Testis (tissue), 5 donors: ENCODE measurements at places on chromosomes 6 and 20.

DNA sequence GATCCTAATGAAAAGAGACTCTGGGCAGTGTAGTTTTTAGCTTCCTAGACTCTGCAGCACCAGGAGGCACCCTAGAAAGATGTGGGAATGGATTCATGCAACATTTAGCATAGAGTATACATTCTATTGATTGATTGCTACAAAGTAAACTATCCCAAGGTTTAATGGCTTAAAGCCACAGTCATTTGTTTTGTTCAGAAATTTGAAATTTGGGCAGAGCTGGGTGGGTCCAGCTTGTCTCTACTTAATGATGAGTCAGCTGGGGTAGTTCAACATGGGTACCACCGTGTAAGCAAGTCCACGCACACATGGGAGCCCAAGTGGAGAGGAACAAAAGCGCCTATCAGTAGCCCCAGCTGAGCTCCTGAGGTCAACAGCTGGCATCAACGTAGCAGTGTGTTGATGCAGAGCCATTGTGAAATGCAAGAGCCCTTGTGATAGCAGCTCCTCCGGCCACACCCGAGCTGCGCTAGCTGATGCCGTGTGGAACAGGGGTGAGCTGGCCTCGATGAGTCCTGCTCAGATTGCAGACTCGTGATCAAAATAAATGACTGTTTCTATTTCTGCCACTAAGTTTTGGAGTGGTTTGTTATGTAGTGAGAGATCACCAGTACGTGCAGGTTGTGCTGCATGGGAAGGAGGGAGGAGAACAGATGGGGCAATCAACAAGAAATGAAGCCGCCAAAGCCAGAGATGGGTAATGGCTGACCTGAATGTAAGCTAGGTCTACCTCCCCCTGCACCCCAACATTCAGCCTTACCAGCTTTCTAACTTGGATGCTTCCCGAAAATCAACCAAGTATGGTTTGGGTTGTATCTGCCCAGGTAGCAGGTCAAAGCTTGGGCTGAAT lies 45.7 kb upstream of the TRAF3IP2 start:
- DNase-seq = no peak

DNA sequence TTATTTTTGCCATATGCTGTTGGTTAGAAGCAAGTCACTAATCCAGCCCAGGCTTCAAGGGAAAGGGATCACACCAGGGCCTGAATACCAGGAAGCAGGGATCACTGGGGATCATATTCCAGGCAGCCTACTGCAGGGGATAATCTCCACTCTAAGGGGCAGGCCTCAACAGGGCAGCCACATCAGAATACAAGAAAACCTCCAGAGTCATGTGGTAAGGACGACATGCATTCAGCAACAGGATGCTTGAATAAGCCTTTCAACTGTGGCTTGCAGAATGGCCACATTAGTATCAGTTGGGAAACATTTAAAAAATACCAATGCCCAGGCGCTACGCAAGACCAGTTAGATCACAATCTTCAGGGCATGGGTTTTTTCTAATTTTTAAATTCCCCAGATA lies 109.1 kb downstream of the LY86 start:
- no peak for DNase-seq

- DNase-seq = no peak
Observed at GRCh38 chr20:57612436-57612835, 7.8 kb downstream of the ZBP1 start.

- no peak for DNase-seq
Observed at GRCh38 chr6:3376893-3377535, 79.8 kb downstream of the SLC22A23 start.

DNA sequence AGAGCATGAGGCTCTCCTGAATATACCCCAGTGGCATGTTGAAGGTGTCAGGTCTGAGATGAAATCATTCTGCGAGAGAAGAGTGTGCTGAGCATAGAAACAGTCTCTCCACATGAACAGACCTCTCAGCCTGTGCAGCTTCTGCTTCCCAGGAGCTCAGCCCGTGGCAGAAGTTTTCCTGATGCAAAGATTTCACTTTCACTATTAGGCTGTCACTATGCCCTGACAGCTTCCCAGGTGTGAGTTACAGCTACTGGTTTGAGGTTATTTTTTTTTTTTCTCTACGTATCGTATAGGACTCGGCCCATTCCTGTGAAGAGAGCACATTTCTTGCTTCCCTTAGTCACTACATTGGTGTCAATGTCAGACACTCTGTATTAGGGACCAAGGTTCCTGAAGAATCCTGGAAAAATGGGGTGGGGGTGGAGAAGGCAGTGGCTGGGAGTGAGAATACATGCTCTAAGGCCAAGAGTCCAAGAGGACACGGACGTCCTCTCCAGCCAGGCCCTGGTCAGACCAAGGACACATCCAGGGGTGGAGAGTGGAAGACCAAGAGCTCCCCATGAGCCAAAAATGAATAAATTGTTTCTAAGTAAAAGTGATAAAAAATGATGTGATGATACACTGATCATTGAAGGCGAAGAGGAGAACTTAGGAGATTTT lies 121.2 kb upstream of the AKAP12 start:
- DNase-seq = no peak

- DNase-seq = no peak
Observed at GRCh38 chr20:48667481-48667880, 160.3 kb downstream of the PREX1 start.

DNA sequence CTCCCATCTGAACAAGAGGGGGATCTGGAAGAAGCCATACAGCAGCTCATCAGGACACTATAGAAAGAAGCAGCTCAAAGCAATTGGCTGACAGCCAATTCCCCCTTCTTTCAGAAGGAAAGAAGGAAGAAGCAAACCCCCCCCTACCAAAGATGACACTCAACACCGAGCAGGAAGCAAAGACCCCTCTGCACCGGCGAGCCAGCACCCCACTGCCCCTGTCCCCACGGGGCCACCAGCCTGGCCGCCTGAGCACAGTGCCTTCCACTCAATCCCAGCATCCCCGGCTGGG lies 1.2 kb downstream of the REM1 start:
- no peak for DNase-seq

- no peak for DNase-seq
Observed at GRCh38 chr6:44701637-44702101, 314.2 kb downstream of the CDC5L start.

GRCh38 chr6:139990856-139991465 lies 616.5 kb upstream of the CITED2 start:
- DNase-seq = no peak

GRCh38 chr20:49278818-49279676 lies 1.2 kb upstream of the ZNFX1 start:
- DNase-seq = peak; percentile 21

- no peak for DNase-seq
Observed at GRCh38 chr6:14824484-14825275, 421.2 kb upstream of the JARID2 start.

DNA sequence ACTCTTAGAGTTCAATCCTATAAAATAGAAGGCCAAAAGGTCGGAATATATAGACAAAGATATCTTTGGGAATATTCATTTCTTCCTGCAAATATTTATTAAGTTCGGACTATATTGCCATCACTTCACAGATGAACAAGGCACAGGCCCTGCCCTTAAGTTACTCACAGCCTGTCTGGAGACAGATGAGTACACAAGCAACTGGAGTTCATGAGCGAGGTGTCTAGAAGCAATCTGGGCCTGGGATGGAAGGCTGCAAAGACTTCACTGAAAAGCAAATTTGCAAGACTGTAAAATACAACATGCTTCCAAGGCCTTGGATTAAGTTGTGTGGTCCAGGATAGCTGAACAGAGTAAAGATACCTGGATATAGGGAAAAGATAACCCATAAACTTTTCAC lies 56.7 kb upstream of the CEP85L start:
- no peak for DNase-seq

DNA sequence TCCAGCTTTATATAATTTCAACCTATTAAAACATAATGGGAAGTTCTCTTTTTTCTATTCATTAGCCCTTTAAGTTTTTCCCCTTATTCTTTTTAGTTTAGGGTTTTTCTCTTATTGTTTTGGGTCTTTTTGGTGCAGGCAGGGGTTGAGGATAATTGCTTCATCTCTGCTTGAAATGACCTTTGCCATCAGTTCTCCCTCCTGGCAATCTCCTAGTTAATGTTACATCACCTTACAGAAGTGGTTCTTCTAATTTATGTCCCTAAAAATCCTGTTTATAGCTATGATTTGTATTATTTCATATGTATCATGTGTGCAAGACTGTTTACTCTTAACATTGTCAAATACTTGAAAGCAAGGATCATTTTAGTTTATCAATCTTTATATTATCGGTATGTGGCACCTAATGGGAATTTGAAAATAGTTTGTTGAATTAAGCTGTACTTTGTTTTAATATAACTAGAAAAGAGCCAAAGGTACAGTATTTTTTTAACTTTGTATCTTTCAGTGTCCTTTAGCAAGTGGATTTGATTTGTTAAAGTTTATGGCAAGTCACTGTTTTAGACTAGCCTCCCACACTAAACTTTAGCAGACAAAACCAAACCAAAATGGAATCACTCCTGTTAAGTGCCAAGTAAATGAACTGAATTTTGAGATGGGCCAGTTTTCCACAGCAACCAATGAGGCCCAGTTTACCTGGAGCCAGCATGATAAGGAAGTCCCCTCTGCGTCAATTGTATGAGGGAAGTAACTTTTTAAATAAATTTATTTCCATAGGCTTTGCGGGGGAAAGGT lies 26.6 kb upstream of the RUNX2 start:
- no peak for DNase-seq

- DNase-seq = no peak
Observed at GRCh38 chr6:11429577-11429976, 108.0 kb upstream of the TMEM170B start.

- DNase-seq = peak; percentile 76
Observed at GRCh38 chr20:63626424-63627128, at the start of gene GMEB2. Gene GMEB2, minus strand, starts transcription at chr20:63627101. Its CDS starts 7,704 bp downstream, at chr20:63619397.

- no peak for DNase-seq
Observed at GRCh38 chr6:156840606-156841005, 63.4 kb downstream of the ARID1B start.

DNA sequence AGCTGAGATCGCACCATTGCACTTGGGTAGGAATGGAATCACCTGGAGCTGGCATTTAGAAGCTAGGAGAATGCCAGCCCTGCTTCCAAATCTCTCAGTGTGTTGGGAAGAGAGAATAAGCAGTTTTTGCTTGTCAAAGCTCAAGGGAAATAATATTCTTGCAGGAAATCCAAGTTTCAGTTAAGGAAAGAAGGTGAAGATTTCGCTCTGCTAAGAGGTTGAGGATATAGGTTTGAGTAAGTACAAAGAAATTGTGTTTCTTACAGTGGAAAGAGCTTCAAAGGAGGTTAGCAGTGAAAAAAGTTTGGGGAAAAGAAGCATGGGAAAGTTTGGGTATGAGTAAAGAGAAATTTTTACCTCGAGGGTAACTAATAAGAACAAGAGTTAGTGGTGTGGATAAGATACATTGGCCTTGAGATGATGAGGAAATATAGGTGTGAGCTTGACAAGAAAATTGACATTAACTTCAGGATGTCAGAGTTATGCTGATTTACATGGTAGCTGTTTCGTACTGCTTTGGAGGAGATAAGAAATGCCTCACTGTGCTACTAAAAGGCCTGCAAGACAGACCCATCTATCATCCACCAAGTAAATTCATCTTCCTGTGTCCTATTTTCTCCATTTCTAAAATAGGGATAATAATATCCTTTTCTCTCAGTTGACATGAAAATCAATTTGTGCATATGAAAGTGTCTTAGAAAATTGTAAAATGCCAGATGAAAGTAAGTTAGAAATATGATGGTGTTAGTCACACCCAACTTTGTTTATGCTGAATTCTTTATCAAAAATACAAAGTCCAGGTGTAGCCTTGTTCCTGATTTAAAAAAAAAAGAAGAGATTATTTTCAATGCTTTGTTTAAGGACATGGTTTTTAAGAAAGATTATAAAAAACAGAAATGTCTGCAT lies 12.8 kb upstream of the HINT3 start:
- DNase-seq = no peak

DNA sequence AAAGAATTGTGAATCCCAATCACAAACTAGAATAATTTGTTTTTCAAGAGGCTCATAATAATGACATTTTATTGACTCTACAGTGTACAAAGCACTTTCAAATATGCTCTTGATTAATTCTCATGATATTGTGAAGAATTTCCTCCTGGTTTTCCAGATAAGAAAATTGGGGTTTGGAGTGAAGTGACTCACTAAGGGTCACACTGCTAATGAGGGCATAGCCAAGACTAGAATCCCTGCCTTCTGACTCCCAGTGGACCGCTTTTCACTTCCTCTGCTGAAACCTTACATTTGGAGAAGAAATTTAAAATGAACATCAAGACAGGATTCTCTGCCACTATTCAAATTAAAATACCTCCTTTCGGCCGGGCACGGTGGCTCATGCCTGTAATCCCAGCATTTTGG lies 38.3 kb upstream of the LTV1 start:
- no peak for DNase-seq

DNA sequence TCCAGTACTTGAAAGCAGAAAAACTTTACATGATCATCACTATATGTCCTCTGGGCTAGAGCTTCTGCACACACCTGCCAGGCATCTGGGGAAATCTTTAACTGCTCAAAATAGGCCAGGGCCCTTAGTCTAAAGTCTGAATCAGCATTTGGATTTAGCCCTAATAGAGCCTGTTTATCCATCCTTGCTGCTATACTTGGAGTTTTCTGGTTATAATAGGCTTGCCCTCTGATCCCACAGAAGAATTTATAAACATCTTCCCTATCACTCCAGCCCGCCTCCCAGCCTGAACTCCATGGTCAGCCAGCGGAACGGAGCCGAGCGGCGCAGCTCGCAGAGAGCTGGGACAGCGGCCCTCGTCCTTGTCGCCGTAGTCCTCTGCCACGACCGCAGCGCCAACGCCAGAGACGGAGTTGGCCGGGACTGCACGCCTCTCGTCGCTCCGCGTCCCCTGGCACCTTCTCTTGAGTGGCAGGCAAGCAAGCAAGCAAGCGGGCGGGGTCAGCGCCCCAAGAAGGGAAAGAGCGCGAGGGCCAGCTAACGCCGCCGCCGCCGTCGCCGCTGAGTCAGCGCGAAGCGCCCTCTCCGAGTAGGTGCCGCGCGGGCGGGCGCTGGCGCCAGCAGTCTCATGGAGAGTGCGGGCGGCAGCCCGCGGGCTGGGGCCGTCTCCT lies 25.4 kb upstream of the ASIP start:
- DNase-seq = peak; percentile 89

GRCh38 chr6:69289689-69290495 lies 506.9 kb downstream of the LMBRD1 start:
- DNase-seq = no peak

GRCh38 chr6:318243-318890 lies 26.1 kb downstream of the DUSP22 start:
- DNase-seq = no peak

DNA sequence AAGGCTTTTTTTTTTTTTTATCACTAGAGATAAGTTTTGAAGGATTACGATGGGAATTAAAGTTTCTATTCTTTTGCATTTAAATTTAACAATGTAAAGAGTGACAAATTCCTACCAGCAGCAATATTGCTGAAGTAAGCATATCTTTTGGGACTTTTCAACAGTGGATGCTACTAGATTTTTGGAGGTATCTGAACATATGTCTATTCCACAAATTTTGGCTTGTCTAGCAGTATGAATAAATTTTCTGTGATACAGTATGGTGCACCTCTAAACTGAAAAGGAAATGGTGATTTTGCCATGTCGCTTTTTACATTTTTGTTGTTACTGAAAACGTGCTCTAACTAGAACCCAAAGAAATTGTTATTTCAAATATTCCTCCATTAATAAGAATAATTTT lies 368.3 kb upstream of the MANEA start:
- DNase-seq = no peak

GRCh38 chr6:132484680-132485018 lies 28.3 kb downstream of the STX7 start:
- no peak for DNase-seq
